Pulmonary artery endothelial cell (primary cell): ENCODE measurements at places on chromosomes 11 and 22. TPM values are rescaled to one million over a fixed set of nuclear protein-coding genes. Genes with fewer than 3 reads are reported as not detected.
A peak's percentile ranks its signal among the peaks of the same experiment; 100 is the strongest.

- DNase-seq: no peak
These were observed 441.3 kb upstream of the API5 start for GRCh38 chr11:42870480-42870879.

- peak; percentile 55 for DNase-seq
These were observed 1.5 kb downstream of the TCIRG1 start for GRCh38 chr11:68040101-68040956.

DNA sequence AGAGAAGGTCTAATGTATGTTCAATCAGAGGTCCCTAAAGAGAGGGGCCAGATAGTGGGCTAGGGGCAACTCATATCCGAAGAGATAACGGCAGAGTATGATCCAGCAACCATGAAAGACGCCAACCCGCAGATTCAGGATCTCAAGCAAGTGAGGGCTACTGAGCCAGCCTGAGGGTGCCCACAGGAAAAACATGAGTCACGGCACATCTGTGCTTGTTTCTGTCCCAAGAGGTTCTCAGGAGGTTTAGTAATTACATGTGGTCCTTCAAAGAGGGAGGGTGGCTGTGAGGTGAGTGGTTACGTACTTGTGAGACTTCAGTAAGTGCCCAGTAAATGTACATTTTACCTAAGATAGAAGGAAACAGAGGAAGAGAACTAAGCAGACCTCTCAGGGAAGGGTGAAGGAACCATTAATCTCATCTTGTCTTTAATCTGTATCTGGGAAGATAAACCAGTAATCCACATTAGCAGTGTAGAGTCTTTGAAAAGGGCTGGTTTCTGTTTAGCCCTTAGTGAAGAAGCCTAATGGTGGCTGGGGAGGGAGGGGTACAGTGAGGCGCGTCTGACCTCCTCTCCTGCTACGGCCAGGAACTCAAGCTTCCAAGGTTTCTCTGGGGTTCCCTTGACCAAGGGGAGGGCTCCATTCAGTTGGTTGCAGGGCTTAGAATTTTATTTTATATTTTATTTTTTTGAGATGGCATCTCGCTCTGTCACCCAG lies 10.2 kb downstream of the SIRT3 start:
- no peak for DNase-seq

DNA sequence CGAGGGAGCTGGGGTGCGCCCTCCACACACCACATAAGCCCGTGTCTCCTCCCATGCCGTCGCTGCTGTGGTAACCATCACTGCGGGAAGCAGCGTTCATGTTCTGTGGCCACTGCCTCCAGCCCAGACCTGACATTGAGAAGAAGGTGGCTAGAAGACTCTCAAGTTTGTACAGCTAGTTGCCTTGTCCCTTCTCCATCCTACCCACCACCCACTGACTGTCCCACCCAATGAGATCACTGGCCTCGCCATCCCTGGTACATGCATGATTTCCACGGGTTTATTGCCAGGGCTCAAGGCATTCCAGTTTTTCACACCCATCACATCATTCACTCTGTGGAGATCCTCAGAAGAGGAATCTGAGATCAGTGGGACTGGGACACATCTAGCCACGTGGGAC lies 33.0 kb downstream of the AHNAK start:
- DNase-seq: no peak

DNA sequence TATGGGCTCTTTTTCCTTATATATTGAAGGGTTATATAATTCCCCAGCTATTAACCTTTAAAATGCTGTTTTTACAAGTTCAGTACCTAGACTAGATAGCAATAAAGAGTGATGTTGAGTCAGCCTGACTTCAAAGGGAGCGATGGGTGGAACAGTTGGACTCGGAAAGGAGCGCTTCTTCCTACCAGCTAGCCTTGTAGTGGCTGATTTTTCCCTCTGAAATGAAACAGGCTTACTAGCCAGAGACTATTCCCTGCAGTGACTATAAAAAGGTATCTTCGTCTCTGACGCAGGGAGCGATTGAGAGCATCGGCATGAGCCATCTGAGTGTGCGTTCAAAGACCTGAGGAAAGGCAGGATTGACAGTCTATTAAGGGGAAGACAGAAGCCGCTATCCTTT lies 66.0 kb upstream of the GRAMD1B start:
- no peak for DNase-seq

DNA sequence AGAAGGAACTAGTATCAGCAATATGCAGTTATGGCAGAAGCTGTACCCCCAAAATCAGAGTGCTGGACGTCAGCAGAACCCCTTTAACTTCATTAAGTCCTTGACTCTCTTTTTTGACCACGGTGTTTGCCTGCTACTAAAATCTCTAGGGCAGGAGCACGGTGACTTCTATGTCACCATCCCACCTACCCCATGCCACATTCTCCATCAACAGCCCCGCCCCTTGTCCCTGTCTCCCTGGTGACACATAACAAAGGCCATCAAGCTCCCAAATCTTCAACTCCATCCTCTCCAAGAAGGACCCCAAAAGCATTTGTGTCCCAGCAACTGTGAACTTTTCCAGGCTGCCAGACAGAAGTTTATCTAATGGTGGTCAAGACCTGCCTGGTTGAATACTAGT lies 894 bp downstream of the ADA2 start:
- DNase-seq: no peak

The PACSIN3 gene
- total RNA-seq: 13.3 and 14.3 TPM in 2 replicates

The ARHGAP1 gene
- total RNA-seq: 18.5 and 23.1 TPM in 2 replicates

The MMP27 gene
- not detected in 2 replicates for total RNA-seq

DNA sequence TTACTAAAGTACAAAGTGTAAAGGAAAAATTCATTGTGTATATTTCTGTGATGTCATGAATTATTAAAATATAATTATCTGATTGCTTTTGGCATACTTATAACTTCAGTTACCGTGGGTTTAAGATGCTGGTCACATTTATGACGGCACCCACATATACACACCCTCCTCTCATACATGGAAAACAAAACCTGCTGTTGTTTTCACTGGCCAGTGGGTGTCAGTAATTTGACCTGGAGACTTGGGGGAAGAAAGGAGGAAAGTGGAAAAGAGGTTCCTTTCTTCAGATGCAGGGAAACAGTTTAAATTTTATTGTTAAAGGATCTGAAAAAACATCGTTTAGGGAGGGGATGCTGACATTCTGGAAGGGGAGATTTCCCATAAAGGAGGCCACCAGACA lies 742 bp upstream of the BBOX1 start:
- DNase-seq: no peak

- DNase-seq: peak; percentile 71
These were observed 8.8 kb downstream of the ARCN1 start for GRCh38 chr11:118581057-118581456.

DNA sequence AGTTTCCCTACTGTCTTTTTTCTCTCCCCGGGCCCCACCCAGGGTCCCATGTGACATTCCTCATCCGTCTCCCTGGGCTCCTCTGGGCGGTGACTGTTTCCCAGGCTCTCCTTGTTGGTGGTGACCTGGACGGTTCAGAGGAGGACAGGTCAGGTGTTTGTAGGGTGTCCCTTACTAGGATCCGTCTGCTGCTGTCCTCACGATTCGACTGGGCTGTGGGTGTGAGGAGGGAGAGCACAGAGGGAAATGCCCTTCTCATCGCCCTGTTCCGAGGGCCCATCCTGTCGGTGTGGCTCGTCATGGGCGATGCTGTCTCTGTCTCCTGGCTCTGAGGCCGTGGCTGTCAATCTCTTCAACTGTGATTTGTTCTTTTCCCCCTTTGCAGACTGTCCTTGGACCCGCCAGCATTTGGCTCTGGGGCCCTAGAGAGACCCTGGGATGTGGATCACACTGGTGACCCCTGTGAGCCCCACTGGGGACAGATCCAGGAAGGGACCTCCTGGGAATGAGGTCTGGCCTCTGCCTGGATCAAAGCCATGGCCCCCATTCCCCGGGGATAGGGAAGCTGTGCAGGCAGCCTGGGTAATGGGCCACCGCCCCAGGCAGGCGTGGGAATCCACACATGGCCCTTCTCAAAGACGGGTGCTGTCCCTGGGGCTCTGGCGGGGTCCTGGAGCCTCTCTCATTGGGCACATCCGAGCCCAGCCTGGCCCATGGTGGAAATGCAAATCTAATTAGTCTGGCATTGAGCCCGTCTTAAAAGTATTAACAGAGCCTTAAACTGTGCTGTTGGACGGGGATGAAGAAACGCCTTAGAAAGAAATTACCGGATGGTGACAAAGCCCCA lies 46.8 kb upstream of the KCNQ1OT1 start:
- no peak for DNase-seq

DNA sequence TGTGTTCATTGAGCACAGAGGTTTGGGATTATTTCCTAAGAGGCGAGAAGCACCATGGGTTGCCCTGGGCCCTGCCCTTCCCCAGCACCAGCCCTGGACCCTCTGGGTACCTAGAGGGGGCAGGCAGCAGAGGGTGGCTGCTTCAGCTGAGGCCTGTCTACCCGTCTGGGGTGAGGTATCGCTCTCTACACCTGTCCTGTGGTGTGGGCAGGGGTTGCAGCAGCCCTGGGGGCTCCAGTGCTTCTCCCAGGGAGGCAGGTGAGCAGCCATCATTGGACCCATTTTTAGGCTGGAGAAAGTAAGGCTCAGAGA lies 15.6 kb downstream of the PRDM11 start:
- no peak for DNase-seq
